H1 (cell line): ENCODE measurements at places on chromosomes 2 and 18.

GRCh38 chr2:55805686-55806085 lies 112.0 kb upstream of the PNPT1 start:
- no peak for DNase-seq

- DNase-seq = no peak
Measured at GRCh38 chr2:222037211-222037610, 261.6 kb downstream of the PAX3 start.

GRCh38 chr18:45775241-45775676 lies 50.2 kb upstream of the SIGLEC15 start:
- no peak for DNase-seq

DNA sequence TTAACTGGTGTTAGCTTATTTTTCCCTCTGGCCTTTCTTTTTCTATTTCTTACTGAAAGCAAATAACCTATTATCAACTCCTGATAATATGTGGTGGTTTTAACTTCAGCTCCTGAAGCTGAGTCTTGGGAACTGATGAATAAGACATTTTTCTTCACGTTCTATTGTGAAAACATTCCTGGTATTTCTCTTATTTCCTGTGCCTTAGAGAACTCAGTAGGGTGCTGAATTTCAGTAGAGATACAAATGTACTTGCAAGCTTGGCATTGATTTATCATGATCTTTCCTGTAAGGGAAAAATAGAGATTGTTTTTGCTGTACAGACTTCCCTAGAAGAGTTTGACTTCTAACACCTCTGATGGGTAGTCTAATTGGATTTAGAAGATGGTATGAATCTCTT lies 52.8 kb upstream of the DCC start:
- no peak for DNase-seq

- peak; percentile 100 for DNase-seq
Measured at GRCh38 chr2:3558205-3559014, at the start of gene RNASEH1. TSS of gene RNASEH1 (minus strand) at chr2:3558333. CDS start at chr2:3558260, 73 bp downstream.

DNA sequence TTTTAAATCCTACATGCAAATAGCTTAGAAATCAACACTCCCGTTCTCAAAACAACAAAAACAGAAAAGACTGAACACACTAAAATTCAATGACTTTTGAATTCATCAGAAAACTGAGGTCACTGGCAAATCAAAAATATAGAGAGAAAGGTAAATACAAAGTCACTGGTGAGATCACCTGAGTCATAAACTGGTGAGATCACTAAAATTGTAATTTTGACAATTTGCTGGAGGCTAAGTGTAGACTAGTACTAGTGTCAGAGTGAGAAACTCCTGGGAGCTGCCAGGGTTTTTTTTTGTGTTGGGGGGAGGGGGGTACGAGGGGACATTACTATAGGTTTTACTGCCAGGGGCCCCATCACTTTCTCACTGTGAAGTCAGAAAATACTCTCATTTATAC lies 1876.0 kb upstream of the CELF4 start:
- DNase-seq = no peak

GRCh38 chr18:711657-712400 lies 601 bp downstream of the ENOSF1 start:
- DNase-seq = peak; percentile 45

GRCh38 chr2:237878-238277 lies 26.0 kb downstream of the SH3YL1 start:
- DNase-seq = no peak

- DNase-seq = no peak
Measured at GRCh38 chr2:212928681-212929080, 222.7 kb downstream of the IKZF2 start.

GRCh38 chr2:185785851-185786473 lies 47.4 kb downstream of the FSIP2 start:
- no peak for DNase-seq

DNA sequence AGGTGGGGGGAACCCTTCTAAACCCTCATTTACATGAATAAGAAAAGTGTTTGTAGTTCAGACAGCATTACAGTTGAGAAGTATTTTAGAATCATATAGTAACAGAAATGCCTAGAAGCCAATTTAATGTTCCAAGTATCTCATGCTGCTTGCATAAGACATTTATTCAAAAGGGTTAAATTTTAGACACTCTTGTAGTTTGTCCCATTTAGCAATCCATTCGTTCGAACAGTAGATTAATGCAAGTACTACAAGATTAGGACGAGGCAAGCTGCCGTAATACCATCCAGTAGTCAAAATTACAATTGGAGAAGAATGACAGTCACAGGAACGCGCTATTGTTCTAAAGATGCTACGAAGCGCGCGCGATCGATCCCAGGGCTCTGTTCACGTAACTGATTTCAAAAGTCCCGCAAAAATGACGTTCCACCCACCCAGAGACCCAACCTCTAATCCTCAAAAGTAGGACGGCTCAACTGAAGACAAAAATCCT lies 1.2 kb downstream of the TMEM237 start:
- no peak for DNase-seq

DNA sequence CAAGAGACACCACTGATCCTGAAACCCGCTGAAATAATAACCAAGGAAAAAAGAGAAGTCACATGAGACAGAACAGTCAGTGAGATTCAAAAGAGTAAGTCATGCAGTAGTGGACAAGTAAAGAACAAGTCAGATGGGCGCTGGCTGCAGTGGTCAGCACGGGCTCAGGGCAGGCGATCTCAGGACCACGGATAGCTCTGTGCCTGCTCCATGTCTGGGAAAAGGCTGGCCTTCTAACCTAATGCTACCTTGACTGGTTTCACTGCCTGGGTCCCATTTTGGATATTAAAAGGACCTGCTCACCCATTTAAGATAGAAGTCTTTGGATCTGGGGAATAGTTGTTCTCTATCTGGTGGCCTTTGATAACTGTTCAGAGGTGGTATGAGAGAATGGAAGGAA lies 61.7 kb upstream of the LCLAT1 start:
- peak; percentile 63 for DNase-seq
